ENCODE measurements at places on chromosomes 16 and 17. TPM values are rescaled to one million over a fixed set of nuclear protein-coding genes. Genes with fewer than 3 reads are reported as not detected.

DNA sequence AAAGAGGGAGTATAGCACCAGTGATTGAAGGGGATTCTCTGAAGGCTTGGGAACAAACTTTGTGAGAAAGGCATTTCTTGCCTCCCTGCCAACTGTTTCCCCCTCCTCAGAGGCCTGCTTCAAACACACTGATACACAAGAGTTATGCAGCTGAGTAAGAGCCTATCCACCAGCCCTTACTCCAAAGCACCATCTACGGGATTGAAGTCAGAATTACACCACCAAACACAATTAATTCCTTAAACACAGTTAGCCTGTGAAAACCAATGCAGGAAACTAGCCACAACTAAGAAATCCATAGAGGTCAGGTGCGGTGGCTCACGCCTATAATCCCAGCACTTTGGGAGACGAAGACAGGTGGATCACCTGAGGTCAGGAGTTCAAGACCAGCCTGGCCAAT lies 138.3 kb downstream of the SHCBP1 start:
- DNase-seq, result no peak

DNA sequence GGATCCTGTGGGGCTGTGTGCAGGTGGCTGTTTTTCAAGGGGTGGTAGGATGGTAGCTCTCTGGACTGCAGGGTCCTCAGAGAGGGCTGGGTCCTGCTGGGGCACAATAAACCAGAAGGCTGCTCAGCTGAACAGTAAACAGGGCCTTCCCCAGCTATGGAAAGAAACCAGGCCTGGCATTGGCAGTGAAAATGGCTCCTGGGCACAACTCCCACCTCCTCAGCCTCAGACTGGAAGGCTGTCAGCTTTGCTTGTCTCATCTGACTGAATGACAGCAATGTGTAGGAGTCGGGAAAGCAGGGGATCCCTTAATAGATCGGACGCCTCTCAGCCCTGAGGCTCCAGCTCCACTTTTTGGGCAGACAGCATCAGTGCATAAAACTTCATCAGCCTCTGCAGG lies 59.8 kb upstream of the NLRP1 start:
- DNase-seq, result no peak

- DNase-seq, result no peak
Observed at GRCh38 chr17:12390631-12391030, 275.1 kb upstream of the MYOCD start.

GRCh38 chr17:38636054-38636453 lies 30.3 kb upstream of the SRCIN1 start:
- no peak for DNase-seq

GRCh38 chr16:67449336-67449735 lies 18.4 kb downstream of the HSD11B2 start:
- no peak for DNase-seq

DNA sequence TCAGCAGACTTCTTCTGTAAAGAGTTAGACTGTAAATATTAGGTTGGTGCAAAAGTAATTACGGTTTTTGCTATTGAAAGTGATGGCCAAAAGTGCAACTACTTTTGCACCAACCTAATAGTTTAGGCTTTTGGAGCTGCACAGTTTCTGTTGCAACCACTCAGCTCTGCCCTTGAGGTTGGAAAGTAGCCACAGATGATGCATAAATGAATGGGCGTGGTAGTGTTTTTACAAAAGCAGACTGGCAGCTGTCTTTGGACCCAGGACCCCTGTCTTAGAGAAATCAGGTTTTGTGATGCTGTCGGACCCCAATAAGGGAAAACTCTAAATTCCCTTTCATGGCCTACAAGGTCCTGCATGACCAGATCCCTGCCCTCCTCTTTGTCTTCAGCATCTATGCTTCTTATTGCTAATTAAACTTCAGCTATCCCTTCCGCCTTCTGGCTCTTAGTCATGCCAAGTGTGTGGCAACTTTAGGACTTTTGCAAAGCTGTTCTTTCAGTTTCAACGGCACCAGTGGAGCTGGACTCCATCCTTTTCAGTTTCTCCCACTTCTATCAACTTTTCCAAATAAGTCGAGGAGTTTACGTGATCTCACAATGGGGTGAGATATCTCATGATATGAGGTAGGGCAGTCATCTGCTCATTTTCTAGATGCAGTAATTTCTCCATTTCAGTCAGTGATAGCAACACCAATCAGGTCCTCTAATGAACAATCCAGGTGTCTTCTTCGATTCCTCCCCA lies 232.3 kb downstream of the XYLT1 start:
- no peak for DNase-seq

- DNase-seq, result no peak
Observed at GRCh38 chr17:32610943-32611342, 124.2 kb downstream of the CDK5R1 start.

- DNase-seq, result peak; percentile 16
Observed at GRCh38 chr16:79093554-79093967, 507.0 kb downstream of the MAF start.

- DNase-seq, result no peak
Observed at GRCh38 chr16:84883301-84883700, 63.5 kb downstream of the CRISPLD2 start.

DNA sequence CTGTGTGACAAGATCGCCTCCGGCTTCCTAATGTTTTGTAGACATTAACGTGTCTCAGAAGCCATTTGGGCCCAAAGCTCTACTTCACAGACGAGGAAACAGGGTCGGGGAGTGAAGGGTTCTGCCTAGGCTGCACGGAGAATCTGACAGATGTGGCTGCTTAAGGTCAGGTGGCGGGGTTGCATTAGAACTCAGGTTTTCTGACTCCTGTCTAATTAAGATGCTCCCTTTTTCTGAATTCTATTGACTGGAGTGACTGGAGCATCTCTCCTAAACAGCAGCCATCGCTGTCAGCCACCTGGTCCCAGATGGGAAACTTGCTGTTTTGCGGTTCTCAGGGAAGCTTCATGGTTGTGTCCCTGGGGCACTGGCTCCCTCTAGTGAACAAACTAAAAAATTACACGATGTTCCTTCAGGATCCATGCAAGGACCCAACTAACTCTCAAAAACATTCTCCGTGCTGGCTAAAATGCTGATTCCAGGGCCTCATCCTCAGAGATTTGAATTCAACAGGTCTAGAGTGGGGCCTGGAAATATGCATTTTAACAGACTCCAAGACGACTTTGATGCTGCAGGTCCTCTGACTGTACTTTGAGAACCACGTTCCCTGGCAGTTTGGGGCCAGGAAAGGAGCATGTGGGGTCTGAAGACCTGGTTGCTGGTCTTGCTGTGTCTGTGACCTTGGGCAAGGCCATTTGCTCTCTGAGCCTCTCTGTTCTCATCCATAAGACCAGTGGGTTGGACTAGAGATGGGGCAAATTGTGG lies 117.4 kb downstream of the IRF8 start:
- DNase-seq, result peak; percentile 36

- no peak for DNase-seq
Observed at GRCh38 chr17:76940738-76941350, 72.6 kb downstream of the MGAT5B start.

GRCh38 chr16:66928702-66929388 lies 3.5 kb upstream of the RRAD start:
- DNase-seq, result no peak

Gene HBZ
- 0.95 TPM for total RNA-seq

Gene DPEP3
- not detected for total RNA-seq

Gene EFCAB3
- total RNA-seq, result not detected

Gene CDR2L
- 83.8 TPM for total RNA-seq

Gene PRAC1
- not detected for total RNA-seq

Gene DRC3
- 6.7 TPM for total RNA-seq

Gene CNGB1
- 0.29 TPM for total RNA-seq

Gene TBC1D3E
- total RNA-seq, result not detected

Gene CDH15
- total RNA-seq, result 0.20 TPM

Gene TVP23A
- 0.52 TPM for total RNA-seq

Gene KPNB1
- 207 TPM for total RNA-seq

Gene ANKRD40CL
- 10.9 TPM for total RNA-seq
